CD4-positive, CD25-positive, alpha-beta regulatory T cell (primary cell): ENCODE measurements at places on chromosomes 1 and 21. TPM values are rescaled to one million over a fixed set of nuclear protein-coding genes. Genes with fewer than 3 reads are reported as not detected.

Gene MXRA8
- 0.17 TPM for total RNA-seq

Gene C8A
- total RNA-seq: not detected

Gene SERINC2
- not detected for total RNA-seq

Gene ZNF695
- not detected for total RNA-seq

Gene ADGRL4
- total RNA-seq: not detected

Gene SPRR1B
- total RNA-seq: not detected

Gene THEMIS2
- 57.1 TPM for total RNA-seq

Gene MYCL
- total RNA-seq: not detected

Gene VHLL
- total RNA-seq: not detected

Gene WDR77
- total RNA-seq: 15.7 TPM

Gene DNM3
- total RNA-seq: 5.5 TPM

Gene GNG12
- not detected for total RNA-seq

Gene ILDR2
- 0.67 TPM for total RNA-seq

Gene FCGR3B
- total RNA-seq: not detected

Gene S100A8
- not detected for total RNA-seq

Gene NUF2
- total RNA-seq: 1.5 TPM

Gene CFAP141
- not detected for total RNA-seq

Gene GPR157
- 2.1 TPM for total RNA-seq

Gene COX20
- 25.8 TPM for total RNA-seq

Gene TPRG1L
- total RNA-seq: 26.9 TPM

Gene STYXL2
- total RNA-seq: not detected

Gene GBP5
- total RNA-seq: 425 TPM

Gene ELAPOR1
- total RNA-seq: 19.5 TPM

Gene SYT2
- total RNA-seq: not detected

Gene TTC24
- total RNA-seq: 2.3 TPM
